Fibroblast of lung (primary cell): ENCODE measurements at places on chromosomes 1 and 21.

GRCh38 chr21:43719748-43720538, 1.0 kb downstream of the PDXK start:
- no peaks in the 10 kb centered on the region for H3K27me3 ChIP-seq
- H3K4me1 ChIP-seq: peaks cover 7% of the 10 kb centered on the region
- H3K4me3 ChIP-seq: peak overlapping the region; percentile 93
- peak overlapping the region; percentile 89 for H3K27ac ChIP-seq
- H3K36me3 ChIP-seq: peaks cover 5% of the 10 kb centered on the region

GRCh38 chr1:78843546-78843945, 163.0 kb downstream of the ADGRL4 start:
- H3K4me1 ChIP-seq: peaks cover 4% of the 10 kb centered on the region
- H3K27me3 ChIP-seq: no peaks in the 10 kb centered on the region
- no peaks in the 10 kb centered on the region for H3K36me3 ChIP-seq
- peak; percentile 65 for DNase-seq
- no peak overlapping the region for H3K27ac ChIP-seq

DNA sequence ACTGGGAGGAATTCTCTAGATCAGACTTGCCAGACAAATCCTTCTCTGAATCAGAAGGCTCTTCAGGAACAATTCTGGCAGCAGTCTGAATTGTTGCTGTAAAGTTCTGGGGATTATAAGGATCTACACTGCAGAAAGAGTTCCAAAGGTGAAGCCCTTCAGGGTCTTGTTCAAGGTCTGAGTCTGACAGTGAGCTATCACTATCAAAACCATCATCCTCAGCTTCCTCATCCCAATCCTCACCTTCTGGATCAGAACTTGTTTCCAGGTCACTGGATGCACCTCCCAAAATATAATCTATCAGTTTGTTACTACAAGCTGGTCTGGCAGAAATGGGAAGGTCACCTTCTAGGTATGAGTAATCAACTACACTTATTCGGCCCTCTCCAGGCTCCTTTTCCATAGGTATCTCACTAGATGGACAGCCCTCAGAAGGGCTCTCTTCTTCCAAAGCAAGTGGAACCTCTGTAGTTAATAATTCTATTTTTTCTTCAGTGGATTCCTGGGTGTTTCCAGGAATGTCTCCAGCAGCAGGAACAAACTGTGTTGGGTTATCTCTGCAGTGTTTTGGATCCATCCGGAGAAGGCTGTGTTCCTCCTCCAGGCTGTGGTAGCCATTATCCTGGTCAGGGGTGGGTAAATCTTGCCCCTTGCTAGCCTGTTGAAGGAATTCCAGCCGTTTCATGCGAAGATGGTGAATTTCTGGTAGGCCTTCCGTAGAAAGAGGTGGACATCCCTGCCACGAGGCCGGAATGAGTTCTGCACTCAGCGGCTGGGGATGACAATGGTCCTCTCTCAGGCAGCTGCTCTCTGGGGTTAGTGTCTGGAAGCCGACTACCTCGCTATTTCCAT, 1.6 kb downstream of the PPP1R15B start:
- no peak for DNase-seq
- H3K27me3 ChIP-seq: no peaks in the 10 kb centered on the region
- peak overlapping the region; percentile 100 for H3K27ac ChIP-seq

DNA sequence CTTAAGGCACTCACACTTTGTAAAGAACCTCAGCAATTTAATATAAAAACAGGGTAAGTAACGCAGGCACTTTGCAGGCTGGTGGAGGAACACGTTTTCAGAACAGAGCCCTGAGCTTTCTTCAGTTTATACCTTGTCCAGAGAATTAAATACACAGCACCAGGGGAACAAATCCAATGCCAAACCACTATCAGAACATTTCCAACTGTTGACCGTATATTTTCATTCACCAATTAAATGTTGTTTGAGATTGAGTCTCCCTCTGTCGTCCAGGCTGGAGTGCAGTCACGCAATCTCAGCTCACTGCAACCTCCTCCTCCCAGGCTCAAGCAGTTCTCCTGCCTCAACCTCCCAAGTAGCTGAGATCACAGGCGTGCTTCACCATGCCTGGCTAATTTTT, 29.7 kb downstream of the CLSTN1 start:
- no peaks in the 10 kb centered on the region for H3K27me3 ChIP-seq
- no peaks in the 10 kb centered on the region for H3K36me3 ChIP-seq
- H3K4me1 ChIP-seq: no peaks in the 10 kb centered on the region
- no peak overlapping the region for H3K4me3 ChIP-seq
- no peak for DNase-seq

GRCh38 chr1:30788580-30789387, 31.2 kb upstream of the LAPTM5 start:
- H3K27me3 ChIP-seq: peaks cover 18% of the 10 kb centered on the region
- no peaks in the 10 kb centered on the region for H3K36me3 ChIP-seq
- no peaks in the 10 kb centered on the region for H3K4me1 ChIP-seq
- no peak for DNase-seq
- H3K27ac ChIP-seq: no peak overlapping the region

DNA sequence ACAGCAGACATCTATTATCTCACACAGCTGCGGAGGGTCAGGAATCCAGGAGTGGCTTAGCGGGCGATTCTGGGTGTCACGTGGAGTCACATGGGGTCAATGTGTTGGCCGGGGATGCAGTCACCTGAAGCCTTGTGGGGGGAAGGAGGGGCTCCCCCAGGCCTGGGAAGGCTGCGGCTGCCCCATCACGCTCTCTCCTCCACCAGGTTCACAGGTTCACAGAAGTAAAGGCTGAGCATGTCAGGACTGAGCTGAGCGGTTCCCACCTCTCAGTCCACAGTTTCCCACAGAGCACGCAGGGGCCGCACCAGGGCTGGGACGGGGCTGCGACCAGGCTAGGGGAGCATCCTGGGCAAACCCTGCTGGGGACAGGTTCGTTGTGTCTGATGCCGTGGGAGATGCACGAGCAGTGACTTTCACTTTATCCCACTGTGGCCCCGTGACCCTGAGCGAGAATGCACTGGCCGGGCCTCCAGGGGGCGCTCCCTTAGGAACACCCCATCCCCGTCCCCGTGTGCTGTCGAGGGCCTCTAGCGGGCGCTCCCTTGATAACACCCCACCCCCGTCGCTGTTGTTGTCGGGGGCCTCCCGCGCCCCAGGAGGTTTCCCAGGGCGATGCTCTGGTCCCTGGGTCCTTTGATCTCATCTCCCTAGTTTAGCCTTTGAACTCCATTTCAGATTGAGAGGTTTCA, 73.2 kb upstream of the TRAPPC10 start:
- peak; percentile 52 for DNase-seq
- no peak overlapping the region for H3K4me3 ChIP-seq
- no peaks in the 10 kb centered on the region for H3K27me3 ChIP-seq
- peaks cover 4% of the 10 kb centered on the region for H3K4me1 ChIP-seq

- H3K4me3 ChIP-seq: peak overlapping the region; percentile 94
- H3K4me1 ChIP-seq: no peaks in the 10 kb centered on the region
- no peaks in the 10 kb centered on the region for H3K36me3 ChIP-seq
- peak; percentile 38 for DNase-seq
These were observed 556 bp downstream of the GMEB1 start for GRCh38 chr1:28668956-28669723.

DNA sequence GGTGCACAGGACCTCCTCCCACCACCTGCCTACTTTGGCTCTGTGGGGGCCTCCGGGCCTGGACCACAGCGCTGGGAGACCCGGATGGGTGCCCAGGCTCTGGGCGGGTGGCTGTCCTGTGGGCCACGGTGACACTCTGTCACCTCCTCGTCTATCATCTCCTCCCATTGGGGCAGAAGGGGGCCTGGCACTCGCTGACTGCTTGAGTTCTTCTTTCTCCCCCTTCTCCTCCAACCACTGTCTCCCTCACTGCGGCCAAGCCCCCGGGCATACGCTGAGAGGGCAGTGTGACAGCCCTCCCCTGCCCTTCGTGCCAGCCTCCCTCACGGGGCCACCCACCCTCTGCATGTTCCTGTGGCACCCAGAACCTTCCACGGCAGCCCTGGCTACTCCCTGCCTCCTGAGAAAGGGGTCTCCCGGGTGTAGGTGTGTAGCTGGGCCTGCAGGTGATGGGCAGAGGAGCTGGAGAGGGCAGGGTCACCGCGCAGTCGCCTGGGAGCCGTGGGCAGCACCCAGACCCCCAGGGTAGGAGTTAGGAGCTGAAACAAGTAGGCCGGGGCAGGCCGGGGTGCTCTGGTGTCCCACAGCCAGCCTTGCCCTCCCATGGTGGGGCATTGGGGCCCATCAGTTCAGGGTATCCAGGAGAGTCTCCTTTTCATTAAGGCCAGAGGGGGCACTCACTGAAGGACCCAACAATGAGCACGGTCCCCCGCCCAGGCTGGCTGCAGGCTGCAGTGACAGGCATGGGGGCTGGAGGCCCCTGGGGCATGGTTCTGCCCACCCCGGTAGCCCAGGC, 9.2 kb upstream of the ARF1 start:
- peaks cover 3% of the 10 kb centered on the region for H3K27me3 ChIP-seq
- no peaks in the 10 kb centered on the region for H3K36me3 ChIP-seq
- no peak overlapping the region for H3K27ac ChIP-seq
- DNase-seq: no peak
- H3K4me1 ChIP-seq: no peaks in the 10 kb centered on the region

DNA sequence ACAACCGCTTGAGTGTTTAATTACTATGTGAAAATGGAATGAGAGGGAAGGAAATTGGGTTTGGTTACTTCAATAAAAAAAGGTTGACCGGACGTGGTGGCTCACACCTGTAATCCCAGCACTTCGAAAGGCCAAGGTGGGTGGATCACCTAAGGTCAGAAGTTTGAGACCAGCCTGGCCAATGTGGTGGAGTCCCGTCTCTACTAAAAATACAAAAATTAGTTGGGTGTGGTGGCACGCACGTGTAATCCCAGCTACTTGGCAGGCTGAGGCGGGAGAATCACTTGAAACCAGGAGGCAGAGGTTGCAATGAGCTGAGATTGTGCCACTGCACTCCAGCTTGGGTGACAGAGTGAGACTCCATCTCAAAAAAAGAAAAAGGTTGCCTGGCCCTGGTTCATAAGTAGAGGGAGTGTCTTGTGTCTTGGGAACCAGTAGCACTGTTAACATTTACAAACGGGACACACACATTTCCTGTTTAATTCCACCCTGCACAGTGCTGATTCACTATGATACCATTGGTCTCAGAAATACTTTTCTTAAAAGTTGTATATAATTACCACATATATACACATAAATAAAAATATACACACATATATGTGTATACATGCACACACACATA, 27.6 kb upstream of the CLDN14 start:
- no peaks in the 10 kb centered on the region for H3K4me1 ChIP-seq
- no peak overlapping the region for H3K4me3 ChIP-seq
- no peak overlapping the region for H3K27ac ChIP-seq
- no peak for DNase-seq
- H3K36me3 ChIP-seq: no peaks in the 10 kb centered on the region

DNA sequence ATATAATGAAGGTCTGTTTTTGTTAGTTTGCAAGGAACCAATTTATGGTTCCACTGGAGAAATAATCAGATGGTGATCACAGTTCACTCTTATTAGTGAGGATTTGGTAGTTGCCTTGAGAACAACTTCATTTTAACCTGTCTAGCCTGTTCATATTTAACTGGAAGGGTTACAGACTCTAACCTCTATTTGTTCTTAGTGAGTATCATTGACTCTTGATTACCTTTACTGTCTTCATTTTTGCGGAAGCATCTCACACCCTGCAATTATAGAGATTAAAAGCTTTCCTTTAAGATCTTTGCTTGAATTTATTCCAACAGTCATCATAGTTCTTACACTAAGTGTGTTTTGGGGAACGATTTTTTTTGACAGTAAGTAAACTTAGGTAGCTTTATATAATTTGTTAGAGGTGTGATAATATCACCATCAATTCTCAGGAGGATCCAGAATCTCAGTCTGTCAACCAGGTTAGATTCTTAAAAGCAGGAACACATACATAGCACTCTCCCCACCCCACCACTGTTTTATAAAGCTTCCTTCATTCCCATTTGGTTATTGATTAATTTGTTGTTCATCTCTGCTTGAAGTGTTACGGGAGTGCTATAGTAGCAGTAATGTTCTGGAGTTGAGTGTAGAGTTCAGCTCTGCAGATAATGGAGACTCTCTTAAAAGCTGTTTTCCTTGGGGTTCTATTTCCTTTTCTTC, 30.1 kb downstream of the B3GALT2 start:
- peaks cover 1% of the 10 kb centered on the region for H3K36me3 ChIP-seq
- no peak overlapping the region for H3K4me3 ChIP-seq
- no peak for DNase-seq
- no peaks in the 10 kb centered on the region for H3K4me1 ChIP-seq
- H3K27me3 ChIP-seq: no peaks in the 10 kb centered on the region

GRCh38 chr1:56135864-56136147, 443.6 kb downstream of the PLPP3 start:
- H3K27ac ChIP-seq: no peak overlapping the region
- peak; percentile 12 for DNase-seq
- no peaks in the 10 kb centered on the region for H3K36me3 ChIP-seq
- no peaks in the 10 kb centered on the region for H3K4me1 ChIP-seq
